AG08396 (cell line): ENCODE measurements at places on chromosomes 2 and 18.

DNA sequence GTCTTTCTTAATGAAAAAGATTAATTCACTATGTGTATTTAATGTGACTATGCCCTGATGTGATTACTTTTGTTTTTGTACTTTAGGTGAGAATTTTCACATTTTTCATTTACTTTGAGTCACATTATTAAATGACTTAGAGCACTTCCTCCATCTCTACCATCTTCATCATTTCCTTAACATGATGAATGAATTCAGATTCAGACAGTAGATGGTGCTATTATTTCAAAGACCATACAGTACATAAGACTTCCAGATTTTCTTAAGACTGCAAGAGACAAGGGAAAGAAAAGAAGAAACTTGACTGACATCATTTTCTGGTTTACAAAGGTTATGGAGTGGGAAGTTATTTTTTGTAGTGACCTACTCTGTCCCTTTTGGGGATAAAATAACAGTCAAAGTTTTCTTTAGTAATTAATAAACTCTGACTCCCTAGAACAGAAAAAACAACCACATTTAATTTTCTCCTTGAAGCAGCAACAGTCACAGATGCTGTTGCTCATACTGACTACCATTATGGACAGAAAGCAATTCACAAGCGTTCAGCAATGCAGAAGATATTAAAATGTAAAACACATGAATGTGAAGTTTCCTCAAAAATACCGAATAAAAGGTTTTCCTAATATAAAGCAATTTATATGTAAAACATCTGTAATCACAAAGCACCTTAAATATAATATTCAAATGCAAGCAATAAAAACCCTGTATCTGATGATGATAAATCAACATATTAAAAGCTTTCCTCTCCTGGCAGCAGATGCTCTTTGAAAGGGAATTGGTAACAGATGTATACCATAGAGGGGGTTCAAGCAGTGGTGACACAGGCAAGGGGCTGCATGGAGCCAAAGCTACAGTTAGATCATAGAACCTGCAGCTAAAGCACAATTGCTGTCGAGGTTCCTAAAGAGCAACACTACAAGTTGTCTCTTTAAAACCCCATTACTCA is 1010.9 kb upstream of the NXPH2 start:
- no peak for DNase-seq

DNA sequence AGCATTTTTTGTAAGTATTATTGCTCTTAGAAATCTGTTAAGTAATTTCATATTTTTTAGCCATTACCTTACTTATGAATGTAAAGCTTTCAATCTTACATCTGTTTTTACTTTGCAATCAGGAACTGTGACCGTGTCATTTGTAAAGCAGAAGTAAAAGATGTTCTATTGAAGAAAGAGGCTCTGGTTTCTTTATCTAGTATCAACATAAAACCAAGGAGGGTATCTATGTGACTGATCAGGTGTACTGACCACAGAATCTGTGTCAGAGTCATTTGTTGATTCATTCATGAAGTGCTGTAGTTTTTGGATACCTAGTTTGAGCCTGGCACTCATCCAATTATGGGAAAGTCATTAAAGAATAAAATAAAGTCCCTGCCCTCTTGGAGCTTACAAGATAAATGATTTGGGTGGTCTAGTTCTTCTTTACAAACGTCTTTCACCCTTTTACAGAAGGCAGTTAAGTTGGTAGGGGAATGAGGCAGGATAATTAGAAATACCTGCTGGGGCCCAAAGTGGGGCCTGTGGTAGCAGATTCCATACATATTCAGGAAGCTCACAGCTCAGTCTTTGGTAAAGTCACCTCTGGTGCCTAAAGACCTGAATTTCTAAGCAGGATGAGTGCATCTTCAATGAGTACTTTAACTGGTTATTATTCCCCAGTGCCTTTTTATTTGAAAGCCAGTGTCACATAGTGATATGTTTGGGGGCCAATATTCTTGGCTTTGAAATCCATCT is 260.6 kb upstream of the NT5C1B start:
- no peak for DNase-seq

DNA sequence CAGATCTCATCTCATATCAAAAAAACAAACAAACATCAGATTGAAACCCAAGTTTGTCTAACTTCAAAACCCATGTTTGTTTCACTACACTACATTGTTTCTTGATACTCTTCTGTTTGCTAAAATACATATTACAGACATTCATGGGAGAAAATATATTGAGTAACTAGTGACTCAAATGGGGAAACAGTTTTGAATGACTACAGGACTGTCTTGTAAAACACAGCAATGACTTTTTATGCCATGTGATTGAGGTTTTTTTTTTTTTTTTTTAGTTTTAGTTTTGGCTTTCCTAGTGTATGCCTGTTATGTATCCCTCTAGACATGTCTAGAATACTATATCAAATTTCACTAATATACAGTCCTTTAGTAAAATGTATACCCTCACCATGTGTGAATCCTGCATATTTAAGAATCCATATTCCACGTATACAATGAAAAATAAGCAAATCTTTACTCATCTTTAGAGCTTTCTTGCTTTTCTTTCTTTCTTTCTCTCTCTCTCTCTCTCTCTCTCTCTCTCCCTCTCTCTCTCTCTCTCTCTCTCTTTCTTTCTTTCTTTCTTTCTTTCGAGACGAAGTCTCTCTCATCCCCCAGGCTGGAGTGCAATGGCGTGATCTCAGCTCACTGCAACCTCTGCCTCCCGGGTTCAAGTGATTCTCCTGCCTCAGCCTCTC is 46.6 kb upstream of the SERTAD2 start:
- DNase-seq: peak; percentile 12

GRCh38 chr2:23447405-23447804 is 62.4 kb downstream of the KLHL29 start:
- DNase-seq: no peak

DNA sequence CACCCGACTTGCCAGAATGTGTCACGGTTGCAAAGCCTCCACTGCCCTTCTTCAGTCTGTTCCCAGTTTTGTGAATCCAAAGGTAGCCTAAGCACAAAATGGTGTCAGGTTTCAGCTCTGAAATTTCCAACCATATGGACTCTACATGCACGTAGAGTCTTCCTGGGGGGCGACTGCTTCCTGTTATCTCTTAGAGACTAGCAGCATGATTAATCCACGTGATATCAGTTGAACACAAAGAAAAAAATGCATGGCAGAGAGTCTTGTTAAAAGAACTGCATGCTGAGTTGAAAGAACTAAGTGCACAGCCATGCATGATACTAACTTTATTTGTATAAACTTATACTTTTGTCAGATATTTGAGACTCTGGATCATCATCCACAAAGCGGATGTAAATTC is 404.4 kb downstream of the SOCS6 start:
- DNase-seq: no peak

DNA sequence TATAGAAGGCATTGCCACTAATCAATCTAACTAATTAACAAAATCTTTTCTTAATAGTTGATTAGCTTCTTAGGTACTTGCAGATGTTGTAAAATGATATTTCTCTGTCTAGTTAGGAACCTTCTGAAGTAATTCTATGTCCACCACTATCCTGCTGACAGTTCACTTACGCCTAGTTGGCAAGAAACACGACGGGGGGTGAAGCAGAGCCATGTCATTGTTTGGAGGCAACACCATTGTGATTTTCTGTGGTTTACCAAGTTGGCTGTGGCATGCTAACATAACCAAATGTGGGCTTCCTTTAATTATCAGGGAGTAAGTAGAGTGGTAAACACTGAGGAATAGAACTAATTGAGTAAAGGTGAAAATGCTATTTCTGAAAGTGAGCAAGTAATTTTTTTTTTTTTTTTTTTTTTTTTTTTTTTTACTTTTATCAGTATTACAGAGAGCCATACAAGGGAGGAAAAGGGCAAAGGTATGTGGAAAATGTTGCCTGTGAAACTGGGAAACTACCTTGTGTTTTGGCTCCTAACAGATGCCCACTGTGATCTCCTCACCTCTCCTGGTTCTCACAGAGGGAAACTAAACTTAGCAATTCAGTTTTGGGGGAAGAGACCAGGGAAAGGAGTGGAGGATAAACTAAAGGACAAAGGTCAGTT is 126.8 kb downstream of the MEIS1 start:
- DNase-seq: no peak

GRCh38 chr2:8408560-8409460 is 273.0 kb upstream of the ID2 start:
- DNase-seq: no peak

- no peak for DNase-seq
These were observed 483.5 kb upstream of the SALL3 start for GRCh38 chr18:78496079-78496478.

- peak; percentile 10 for DNase-seq
These were observed 284.1 kb downstream of the IRS1 start for GRCh38 chr2:226515344-226516055.

GRCh38 chr2:99811544-99811943 is 321.7 kb upstream of the REV1 start:
- DNase-seq: no peak

- no peak for DNase-seq
These were observed 82.0 kb downstream of the NRP2 start for GRCh38 chr2:205764270-205764746.

DNA sequence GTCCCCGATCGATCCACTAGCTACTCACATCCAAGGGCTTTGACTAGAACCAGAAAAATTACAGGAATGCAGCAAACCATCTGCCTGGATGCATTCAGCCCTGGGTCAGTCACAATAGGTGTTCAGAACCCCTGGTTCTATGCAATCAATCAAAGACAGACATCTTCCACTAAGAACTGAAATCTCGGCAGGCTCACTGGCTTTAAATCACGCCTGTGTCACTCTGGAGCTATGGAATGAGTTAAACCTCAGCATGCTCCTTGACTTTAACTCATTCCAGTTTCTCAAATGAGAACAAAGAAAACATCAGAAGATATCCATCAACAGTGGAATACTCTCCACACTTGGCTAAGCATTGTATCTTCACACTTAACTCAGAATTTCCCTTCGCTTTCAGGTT is 68.1 kb upstream of the SPTBN1 start:
- no peak for DNase-seq

DNA sequence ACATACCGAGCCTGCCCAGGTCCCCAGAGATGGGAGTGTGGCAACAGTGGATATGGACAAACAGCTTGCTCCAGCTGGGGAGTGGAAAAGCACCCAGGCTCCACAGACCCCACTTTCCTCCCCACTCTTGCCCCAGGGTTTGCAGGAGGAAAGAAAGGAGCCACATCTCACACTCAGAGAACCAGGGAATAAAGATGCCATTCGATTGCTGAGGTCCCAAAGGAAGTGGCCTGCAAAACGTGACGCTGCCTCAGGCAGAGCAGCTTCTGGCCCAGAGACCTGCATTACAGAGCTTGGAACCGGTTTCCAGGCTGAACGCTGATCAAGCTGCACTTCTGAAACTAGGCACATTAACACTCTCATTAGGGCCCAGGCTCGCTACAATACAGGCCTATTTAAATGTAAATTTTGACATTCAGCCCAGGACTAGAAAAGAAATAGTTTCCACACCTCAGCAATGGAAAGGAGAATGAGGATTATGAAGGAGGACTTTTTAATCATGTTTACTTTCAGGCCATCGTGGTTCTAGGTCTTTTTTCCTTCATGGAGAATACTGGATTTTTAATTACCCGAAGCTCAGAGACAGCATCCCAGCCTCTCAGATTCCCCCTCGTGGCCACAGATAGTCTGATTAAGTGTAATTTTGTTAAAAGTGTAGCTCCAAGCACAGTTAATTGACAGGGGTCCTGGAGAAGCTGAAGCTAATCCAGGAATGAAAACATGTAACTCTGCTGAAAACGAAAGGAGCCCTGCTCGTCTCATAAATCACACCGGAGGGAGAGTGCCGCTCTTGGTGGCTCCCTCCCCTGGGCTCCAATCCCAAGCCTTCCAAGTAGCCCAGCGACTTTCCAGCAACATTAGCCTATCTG is 221.3 kb upstream of the RAB6C start:
- no peak for DNase-seq

DNA sequence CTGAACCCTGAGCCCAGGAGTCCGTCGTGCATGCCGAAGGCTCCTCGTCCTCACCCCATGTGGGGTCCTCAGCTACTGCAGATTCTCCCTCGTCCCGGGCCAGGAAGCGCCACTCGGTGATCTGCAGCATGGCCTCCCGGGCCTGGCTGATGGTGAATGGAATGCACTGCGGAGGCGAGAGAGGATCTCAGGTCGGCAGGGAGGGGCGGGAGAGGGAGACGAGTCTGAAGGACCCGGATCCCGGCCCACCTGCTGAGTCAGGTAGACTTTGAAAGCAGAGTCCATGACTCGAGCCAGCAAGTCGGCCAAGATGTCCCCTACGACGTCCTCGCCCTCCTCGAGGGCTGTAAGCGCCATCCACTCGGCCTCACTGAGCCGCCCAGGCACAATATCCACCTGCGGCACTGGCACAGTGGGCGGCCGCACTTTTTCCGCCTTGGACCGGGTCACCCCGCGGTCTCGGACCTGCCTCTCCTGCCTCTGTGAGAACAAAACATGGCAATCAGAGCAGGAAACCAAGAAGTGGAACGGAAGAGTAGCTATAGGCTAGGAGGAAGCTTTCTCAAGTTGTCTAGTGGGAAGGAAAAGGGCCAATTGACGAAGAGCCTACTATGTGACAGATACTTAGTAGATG is 5.5 kb downstream of the C2orf81 start:
- no peak for DNase-seq

DNA sequence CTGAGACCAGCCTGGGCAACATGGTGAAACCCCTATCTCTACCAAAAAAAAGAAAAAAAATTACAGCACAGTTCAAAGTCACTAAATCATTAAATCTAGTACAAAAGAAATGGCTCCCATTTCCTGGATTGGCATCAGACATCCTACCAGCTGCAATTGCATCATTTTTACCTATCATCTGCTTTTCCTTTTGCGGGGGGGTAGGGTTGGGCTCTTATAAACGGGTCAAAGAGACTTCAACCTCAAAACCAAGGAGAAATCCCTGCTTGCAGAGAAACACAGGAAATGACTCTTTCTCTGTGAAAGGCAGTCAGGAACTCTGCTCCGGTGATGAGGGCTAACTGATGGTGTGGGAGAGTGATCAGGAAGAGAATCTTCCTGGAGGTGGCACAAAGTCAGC is 45.3 kb upstream of the RFX8 start:
- no peak for DNase-seq

DNA sequence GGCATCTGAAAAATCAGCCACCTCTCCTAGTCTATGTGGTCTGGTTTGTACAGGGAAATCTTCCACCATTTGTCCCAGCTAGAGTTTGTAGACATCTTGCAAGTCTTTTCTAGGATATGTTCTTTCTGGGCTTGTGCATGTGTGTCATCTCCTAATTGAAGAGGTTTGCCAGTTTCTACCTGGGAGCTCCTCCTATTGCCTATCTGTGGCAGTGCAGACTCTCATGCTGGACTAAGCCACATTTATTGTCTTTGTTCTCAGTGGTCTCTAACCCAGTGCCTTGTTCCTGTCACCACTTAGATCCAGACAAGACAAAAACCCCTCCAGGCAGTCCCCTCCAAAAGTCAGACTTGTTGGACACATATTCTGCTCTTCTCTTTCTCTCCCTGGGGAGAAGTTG is 72.0 kb upstream of the MRPS9 start:
- no peak for DNase-seq

DNA sequence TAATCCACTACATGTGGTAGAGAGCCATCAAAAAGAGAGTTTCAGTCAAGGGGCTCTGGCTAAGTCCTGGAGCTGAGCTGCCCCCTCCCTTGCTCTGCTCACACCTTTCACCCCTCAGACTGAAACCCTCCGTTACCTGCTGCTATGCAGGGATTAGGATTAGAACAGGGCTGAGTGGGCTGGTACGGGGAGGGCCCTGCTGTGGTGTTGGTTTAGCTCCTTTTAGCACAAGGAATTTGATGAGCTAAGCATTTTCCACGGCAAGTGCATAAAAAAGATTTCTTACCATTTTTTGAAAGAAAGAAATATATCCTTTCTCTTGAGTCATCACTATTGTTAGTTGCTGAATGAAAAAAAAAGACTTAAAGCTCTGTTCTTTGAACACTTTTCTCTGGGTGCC is 46.3 kb downstream of the TCF7L1 start:
- DNase-seq: no peak

- DNase-seq: no peak
These were observed 97.8 kb upstream of the SLC35G4 start for GRCh38 chr18:11511434-11512095.
